ENCODE measurements at places on chromosomes 4 and X.

DNA sequence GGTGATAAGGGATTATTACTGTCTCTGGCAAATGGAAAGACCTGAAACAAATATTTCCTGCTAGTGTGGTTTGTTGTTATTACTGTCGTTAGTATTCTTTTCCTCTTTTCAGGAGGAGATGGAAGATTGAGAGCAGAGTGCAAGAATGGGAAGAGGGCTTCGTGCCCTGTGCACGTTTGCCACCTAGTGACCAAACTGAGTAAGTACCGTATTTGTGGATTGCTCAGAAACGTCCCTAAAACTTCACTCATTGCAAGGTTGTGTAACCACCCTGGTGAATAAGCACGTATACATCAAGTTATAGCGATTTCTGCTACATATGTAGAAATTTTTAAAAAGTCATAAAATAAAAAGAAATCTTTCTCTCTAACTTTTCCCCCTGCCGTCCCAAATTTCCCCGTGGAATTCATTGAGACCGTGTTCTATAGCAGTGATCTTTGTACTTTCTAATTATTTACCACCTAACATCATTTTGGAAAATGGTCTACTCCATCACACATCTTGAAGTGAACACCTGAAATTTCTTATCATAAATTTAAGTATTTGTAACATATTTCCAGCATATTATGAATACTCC lies 24.3 kb downstream of the LINC00632 start:
- no peak for DNase-seq

DNA sequence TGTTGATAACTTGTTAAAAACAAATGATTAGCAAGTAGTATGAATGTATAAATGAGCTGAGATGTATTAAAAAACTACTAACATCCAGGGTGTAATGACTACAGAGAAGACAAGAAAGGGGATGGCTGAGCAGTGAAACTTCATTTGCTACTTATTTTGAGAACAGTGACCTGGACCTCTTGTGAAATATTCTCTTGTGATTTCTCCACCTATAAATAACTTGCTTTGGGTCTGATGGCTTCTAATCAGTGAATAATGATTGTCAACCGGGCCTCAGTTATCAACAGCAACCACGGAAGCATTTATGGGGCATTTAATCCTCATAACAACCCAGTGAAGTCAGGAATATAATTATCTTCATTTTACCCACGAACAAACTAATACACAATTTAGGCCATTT lies 154.2 kb upstream of the HAND2 start:
- no peak for DNase-seq

GRCh38 chrX:22093550-22093949 lies 61.4 kb downstream of the PHEX start:
- no peak for DNase-seq

GRCh38 chrX:9414416-9414815 lies 50.4 kb upstream of the TBL1X start:
- DNase-seq = no peak

DNA sequence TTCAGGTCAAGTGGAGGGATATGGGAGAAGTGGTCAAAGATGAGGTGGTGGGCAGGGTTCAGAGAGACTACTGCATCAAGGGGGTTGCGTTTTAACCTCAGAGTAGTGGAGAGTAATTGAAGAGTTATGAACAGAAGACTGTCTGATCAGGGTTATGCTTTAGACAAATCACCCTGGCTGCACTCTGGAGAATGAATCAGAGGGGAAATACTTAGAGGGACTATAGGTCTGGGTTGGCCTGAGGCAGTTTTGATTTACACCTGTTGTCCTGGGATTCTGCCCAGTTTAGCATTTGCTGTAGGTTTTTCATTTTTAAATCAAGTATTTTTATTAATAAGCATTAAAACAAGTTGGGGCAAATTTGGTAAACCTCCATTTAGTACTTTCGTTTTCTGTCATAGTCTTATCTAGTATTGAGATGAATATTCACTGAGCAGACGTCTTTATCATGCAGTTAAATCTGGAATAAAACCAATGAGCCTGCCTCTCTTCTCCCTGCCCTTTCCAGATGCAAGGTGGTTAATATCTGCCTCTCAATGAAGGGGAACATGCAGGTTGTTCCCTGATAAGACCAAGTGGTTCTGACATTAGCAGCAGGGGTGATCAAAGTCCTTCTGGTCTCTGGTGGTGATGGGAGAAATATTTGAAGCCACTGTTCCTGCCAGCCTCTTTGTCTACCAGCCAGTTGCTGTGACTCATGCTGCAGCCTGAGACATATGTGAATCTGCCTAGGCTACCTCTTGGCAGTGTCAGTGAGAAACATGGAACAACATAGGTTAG lies 116.0 kb upstream of the RPS6KA3 start:
- no peak for DNase-seq

GRCh38 chrX:43580621-43581020 lies 75.5 kb upstream of the MAOA start:
- DNase-seq = no peak

DNA sequence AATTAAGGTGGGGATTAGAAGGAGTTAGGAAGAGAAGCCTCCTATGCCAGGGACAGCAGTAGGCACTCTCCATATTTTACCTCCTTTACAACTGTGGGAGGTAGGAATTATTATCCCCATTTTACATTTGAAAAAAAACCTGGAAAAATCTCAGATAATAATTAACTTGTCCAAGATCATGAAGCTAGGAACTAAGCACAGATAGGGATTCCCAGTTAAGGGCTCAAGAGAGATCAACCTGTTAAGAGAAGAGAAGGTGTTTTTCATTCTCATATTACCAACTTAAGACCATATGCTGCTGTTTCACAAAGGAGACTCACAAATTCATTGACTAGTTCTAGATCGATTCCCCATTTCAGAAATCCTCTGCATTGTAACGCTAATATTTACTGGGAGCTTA lies 16.1 kb upstream of the FAM47E start:
- DNase-seq = no peak

DNA sequence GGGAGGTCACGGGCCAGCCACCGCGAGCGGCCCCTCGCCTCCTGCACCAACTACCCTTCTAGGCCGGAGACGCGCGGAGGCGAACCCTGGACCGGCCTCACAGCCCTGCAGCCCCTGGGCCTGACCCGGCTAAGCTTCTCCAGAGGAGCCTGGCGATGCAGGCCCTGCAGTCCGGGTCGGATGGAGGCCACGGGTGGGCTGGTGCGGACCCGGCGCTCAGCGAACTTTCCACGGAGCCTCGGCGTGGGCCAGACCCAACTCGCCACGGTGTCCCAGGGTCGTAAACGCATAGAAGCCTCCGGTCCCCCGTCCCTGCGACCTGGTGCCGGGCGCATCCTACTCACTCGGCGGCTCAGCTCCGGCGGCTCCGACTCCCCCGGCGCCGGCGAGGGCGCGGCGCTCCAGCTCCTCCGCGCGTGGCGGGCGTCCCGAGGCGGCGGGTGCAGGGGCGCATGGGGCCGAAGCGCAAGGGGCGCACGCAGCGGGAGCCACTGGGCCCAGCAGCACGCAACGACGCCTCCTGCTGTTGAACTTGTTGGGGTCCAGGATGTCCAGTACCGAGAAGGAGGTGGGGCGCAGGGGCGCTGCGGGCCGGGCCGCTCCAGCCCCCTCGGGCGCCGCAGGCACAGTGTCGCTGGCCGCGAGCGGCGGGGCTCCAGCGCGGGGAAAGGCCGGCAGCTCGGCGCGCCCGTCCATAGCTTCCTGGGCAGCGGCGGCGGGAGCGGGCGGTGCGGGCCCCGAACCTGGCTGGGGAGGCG lies 427 bp downstream of the NKX1-1 start:
- no peak for DNase-seq

DNA sequence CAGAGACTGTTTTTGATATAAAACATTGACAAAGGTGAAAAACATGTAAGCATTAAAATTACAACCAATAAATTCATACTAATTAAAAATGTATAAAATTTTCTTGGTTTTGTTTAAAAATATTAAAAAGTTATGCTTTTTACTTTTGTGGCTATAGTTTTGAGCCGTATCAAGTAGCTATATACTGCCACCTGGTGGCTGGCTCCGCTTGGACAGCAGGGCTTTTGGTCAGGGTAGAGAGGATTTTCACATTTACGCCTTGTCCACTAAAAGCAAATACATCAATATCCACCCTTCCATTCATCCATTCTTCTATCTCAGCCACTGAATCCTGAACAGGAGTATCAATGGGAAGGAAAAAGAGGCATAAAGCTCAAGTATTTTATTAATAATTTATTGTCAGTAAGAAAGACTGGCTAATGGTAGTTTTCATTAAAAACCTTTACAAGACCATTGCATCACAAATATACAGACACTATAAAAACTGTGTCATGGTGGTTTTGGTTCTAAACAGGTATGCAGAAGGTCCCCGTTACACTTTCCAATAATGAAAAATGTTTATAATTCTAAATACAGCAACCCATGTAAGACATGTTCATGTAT lies 32.1 kb upstream of the MTNR1A start:
- peak; percentile 21 for DNase-seq

GRCh38 chr4:106864231-106864630 lies 171.9 kb downstream of the DKK2 start:
- no peak for DNase-seq

DNA sequence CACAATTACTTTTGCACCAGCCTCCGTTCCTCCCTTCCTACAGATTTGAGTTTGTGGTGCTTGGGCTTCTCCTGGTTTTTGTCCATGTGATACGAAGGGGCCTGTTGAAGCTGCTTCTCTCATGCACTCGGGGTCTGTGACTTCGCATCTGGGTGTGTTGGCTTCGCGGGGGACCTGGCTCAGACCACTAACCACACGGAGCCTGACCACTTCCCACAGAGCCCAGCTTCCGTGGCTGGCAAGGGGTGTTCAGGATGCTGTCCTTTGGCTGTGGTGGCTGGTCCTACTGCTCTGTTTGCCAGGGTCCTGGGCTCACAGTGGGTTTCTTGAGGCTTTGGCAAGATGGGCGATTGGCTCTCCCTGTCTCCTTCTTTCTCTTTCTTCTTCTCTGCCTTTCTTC lies 19.8 kb upstream of the XG start:
- DNase-seq = no peak

DNA sequence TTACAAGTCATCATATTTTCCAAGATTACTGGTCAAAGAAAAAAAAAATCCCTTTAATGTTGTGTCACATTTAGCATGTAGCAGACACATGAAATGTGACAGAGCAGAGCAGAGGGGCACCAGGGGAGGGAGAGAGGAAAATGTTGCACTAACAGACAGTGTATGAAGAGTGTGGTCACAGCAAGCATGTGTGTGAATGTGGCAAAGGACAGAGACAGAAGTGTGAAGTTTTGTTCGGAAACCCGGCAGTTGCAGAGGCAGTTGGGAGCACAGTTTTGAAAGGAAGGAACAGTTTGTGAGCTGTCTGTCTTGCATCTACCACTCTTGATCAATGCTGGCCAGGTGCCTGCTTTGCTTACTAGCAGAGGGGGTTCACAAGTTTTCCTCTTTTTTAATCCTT lies 83.9 kb upstream of the MAP3K15 start:
- DNase-seq = no peak

- DNase-seq = no peak
Observed at GRCh38 chrX:134898440-134898839, 92.4 kb upstream of the SMIM10 start.

DNA sequence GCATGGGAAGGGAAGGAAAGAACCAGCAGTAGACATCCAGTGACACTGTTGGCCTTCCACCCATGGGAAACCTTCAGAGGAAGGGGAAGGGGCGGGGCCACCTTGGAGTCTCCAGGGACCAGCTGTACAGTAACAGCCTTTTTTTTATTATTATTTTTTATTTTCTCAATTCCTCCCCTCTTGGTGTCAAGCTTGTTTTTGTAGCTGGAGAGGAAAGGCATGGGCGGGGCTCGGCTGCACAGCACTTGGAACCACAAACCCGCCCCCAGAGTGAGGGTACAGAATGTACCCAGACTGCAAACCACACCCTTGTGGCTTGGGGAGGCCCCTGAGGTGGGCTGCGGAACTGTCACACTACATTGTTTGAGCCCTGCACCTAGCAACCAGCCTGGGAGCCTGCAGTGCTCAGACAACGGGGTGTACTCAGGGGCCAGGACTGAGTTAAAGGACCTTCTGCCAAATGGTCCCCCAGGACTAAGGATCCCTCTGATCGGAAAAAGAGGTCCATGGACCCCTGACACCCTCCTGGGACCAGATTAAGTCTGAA lies 45.7 kb downstream of the PRPS1 start:
- peak; percentile 49 for DNase-seq

DNA sequence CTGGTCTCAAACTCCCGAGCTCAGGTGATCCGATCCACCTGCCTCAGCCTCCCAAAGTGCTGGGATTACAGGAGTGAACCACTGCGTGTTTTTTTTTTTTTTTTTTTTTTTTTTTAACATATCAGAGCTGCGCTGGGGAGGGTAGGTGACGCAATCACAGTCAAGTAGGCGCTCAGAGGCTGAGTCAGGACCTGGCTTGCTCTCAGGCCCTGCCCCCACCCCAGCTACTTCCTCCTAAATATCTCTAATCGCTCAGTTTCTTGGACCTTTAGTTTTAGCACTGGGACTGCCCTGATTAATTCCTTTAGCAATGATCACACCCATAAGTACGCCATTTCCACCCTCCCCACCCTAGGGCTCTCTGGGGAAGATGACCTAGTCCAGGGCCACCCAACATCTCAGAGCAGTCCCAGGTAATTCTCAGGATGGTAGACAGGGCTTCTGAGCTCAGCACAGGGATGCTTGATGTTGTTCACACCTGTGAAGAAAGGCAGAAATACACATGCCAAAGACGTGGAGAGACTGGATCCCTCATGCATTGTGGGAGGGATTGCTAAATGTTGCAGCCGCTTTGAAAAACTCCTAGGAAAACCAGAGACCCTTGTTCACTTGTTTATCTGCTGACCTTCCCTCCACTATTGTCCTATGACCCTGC lies 50.2 kb downstream of the DDX3X start:
- no peak for DNase-seq

GRCh38 chr4:114562176-114562904 lies 36.3 kb upstream of the UGT8 start:
- DNase-seq = no peak

DNA sequence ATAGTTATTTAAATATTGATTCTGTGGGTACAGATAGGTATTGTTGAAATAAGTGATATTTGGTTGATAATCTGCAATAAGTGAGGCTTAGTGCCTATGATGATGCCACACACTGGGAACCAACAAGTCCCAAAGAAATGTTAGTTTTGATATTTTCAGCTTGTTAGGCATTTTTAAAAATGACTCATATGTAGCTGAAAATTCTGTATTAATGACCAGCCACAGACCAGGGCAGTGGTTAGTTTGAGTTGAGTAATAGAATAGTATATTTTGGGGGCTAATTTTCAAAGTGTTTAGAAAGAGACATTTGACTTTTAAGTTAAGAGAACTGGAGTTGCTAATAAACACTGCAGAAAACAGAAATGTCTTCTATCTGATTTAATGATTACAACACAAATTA lies 9.4 kb downstream of the INTU start:
- no peak for DNase-seq

- no peak for DNase-seq
Observed at GRCh38 chr4:66769441-66769840, 775.9 kb downstream of the CENPC start.

- DNase-seq = no peak
Observed at GRCh38 chrX:139759637-139760036, 51.7 kb upstream of the MCF2 start.

- DNase-seq = no peak
Observed at GRCh38 chr4:75822416-75822815, 79.8 kb downstream of the PPEF2 start.
